Left lobe of liver (tissue), 2 donors: ENCODE measurements at places on chromosomes 2 and 18.

- DNase-seq: no peak
These were observed 83.4 kb downstream of the ZFP36L2 start for GRCh38 chr2:43142921-43143438.

- no peak for DNase-seq
These were observed 189.8 kb upstream of the NABP1 start for GRCh38 chr2:191488135-191488534.

DNA sequence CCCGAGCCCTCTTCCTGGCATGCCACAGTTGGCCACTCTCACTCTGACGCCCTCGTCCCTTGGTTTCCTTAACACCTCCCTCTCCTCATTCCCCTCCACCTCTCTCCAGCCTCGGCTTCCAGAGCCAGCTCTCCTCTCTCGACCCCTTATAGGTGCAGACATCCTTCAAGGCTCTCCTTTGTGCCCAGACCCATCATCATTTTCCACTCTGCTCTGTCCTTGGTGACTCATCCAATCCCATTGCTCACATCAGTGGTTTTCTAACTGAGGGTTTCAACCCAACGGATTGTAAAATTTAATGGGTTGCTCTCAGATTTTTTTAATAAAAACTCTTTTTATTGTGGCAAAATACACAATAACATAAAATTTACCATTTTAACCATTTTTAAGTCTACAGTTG, 6.2 kb downstream of the ST8SIA5 start:
- no peak for DNase-seq

DNA sequence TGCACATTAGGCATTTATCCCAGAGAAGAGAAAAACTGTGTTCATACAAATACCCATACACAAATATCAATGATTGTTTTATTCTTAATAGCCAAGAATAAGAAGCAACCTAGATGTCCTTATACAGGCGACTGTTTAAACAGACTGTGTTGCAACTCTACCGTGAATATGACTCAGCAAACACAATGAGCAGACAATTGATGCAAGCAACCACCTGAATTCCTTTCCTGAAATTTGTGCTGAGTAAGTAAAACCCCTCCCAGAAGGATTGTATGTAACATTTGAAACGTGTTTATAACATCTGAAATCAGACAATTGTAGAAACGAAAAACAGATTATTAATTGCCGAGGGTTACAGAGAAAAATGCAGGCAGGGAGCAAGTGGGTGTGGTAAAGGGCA, 621.9 kb upstream of the SOX11 start:
- DNase-seq: no peak

GRCh38 chr2:134630504-134631159, 88.2 kb downstream of the TMEM163 start:
- DNase-seq: no peak

- DNase-seq: no peak
These were observed 667 bp upstream of the SCYGR4 start for GRCh38 chr2:227616631-227617030.

- DNase-seq: no peak
These were observed 31.8 kb upstream of the GCC2 start for GRCh38 chr2:108417254-108417653.
